ENCODE measurements at places on chromosomes 6 and 20.

- no peak for DNase-seq
Measured at GRCh38 chr20:32453467-32454163, 95.5 kb downstream of the ASXL1 start.

- DNase-seq = no peak
Measured at GRCh38 chr6:97914912-97915311, 631.9 kb upstream of the MMS22L start.

DNA sequence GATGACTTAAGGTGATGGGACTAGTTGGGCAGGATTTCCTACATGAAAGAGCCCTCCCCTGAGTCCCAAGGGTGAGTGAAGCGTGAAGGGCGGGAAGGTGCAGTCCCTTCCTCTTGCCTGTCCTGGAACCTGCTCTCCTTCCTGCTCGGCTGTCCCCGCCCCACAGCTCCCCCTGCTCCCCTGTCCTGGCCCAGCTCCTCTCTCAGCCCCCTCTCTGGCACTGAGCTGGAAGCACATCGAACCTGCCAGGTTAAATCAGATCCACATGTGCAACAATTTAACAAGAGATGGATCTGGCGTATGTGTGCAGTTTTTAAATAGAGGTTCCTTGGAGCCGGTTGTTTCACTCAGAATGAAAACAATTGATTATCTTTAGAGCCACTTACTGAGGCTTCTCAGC is 95.0 kb downstream of the LRFN2 start:
- DNase-seq = no peak

GRCh38 chr20:46316984-46317684 is 8.8 kb upstream of the CDH22 start:
- no peak for DNase-seq

DNA sequence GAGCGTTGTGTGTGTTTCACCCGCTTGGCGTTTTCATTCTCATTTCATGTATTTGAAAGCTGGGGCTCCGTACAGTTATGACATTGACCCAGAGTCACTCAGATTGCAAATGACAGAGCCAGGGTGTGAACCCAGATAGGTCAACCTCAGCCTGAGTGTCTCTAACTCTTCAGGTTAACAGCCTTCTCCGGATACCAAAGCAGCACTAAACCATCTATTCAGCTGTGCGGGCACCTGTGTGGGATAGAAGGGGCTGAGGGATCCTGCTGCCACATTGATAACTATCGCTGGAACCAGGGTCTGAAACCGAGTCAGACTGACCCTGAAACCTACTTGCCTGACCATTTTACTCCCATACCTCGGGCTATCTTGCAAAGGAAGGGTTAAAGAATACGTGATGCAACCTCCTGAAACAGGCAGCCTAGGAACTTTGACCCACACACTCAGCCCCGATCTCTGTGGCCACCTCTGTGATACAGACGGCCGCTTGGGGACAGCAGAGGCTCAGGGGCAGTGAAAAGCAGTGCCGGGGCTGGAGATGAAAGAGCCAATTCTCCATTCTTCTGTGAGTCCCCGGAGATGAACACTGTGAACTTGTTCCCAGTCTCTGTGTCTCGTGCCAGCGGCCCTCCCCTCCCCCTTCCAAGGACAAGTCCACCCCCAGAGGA is 233.5 kb upstream of the QKI start:
- no peak for DNase-seq

DNA sequence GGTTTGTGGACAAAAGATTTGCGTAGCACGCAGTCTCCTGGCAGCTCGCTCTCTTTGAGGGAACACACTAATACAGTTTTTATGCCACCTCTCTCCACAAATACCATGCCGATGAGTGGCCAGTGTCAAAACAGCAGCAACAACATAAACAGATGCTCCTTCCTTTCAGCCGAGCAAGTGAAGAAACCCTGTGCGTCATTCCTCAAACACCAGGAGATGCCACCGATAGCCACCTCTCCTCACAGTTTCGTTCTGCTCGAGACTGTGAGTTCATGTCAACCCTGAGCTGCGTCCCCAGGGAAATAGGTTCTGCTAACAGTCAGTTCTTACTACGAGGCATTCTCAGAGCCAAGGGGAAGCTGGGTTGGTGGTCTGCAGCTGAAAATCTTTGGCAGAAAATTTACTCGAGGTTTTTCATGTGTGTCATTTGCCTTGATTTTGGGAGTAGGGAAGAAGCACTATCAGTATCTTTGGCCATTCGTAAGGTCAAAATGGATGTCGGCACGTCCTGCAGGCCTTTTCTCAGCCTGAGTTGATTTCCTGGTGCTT is 59.9 kb downstream of the EYA2 start:
- DNase-seq = no peak

GRCh38 chr20:59042151-59042795 is at the start of gene PRELID3B:
PRELID3B (minus strand) TSS chr20:59042786; CDS start chr20:59042730, 56 bp downstream.
- DNase-seq = no peak

DNA sequence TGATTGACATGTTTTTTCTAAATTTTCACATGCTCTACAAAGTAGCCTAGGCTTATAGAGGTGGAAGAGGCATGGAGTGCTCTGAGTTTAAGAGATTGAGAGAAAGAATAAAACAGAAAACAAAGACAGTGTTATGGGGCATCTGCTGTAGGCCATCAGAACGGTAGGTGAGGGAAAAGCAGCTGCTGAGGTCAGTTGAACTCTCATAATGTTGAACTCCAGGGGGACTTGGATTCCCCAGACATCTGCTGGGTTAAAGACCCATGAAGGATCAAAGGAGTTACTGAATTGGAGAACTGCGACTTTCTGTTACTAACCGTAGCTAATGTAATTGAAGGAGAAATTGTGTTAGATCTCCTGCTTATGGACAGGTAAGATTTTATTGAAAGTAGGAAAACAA is 333.9 kb downstream of the TFAP2B start:
- DNase-seq = no peak

- DNase-seq = no peak
Measured at GRCh38 chr20:41360831-41361756, 5.5 kb downstream of the EMILIN3 start.

- DNase-seq = no peak
Measured at GRCh38 chr20:11797156-11797555, 120.5 kb upstream of the BTBD3 start.

All from stimulated activated CD8-positive, alpha-beta memory T cell treated with anti-CD3 and anti-CD28 coated beads, Interleukin-4, amount 100 ng/mL, for 1 hour (primary cell).